ENCODE measurements at places on chromosomes 11 and 22. TPM values are rescaled to one million over a fixed set of nuclear protein-coding genes. Genes with fewer than 3 reads are reported as not detected.

SLC22A25 gene
- total RNA-seq, result not detected

STX3 gene
- 45.2 TPM for total RNA-seq

OR52I2 gene
- not detected for total RNA-seq

TNNI2 gene
- total RNA-seq, result 7.8 TPM

GGTLC2 gene
- not detected for total RNA-seq

MAJIN gene
- total RNA-seq, result 7.1 TPM

TRIM29 gene
- 208 TPM for total RNA-seq

TRIM6 gene
- 3.9 TPM for total RNA-seq

MMP11 gene
- total RNA-seq, result 2.4 TPM

MYO7A gene
- 3.5 TPM for total RNA-seq

SCGB2A2 gene
- total RNA-seq, result not detected

FAM83F gene
- total RNA-seq, result 9.1 TPM

SMC1B gene
- 0.31 TPM for total RNA-seq

MS4A12 gene
- total RNA-seq, result not detected

OR5M11 gene
- not detected for total RNA-seq

OR52E1 gene
- not detected for total RNA-seq

PRODH gene
- 4.3 TPM for total RNA-seq

RPS6KA4 gene
- 64.3 TPM for total RNA-seq

TYR gene
- total RNA-seq, result not detected

SIRT3 gene
- total RNA-seq, result 26.0 TPM

ANKRD42 gene
- 10.4 TPM for total RNA-seq

DUSP8 gene
- total RNA-seq, result 2.6 TPM

SHANK3 gene
- 5.8 TPM for total RNA-seq

CXCR5 gene
- total RNA-seq, result not detected

HEPN1 gene
- total RNA-seq, result not detected

CCDC85B gene
- 45.0 TPM for total RNA-seq

CARNS1 gene
- total RNA-seq, result 0.15 TPM

SPON1 gene
- total RNA-seq, result 0.48 TPM

KDM4D gene
- total RNA-seq, result 0.85 TPM

CTSW gene
- total RNA-seq, result not detected

WNT7B gene
- 75.5 TPM for total RNA-seq

FXYD2 gene
- not detected for total RNA-seq

OVCH2 gene
- 5.3 TPM for total RNA-seq

FJX1 gene
- total RNA-seq, result 17.5 TPM

SPI1 gene
- not detected for total RNA-seq

ABCG4 gene
- 0.11 TPM for total RNA-seq

CLTCL1 gene
- total RNA-seq, result 7.2 TPM

SHANK2 gene
- 50.5 TPM for total RNA-seq

DEUP1 gene
- not detected for total RNA-seq

SGSM1 gene
- total RNA-seq, result 0.08 TPM

CNIH2 gene
- total RNA-seq, result 5.5 TPM

Data from PC-9 (cell line).